BJ (cell line): ENCODE measurements at places on chromosomes 6 and 20.

GRCh38 chr6:31049518-31049917 lies 39.2 kb downstream of the MUC22 start:
- DNase-seq, result no peak

- DNase-seq, result no peak
These were observed 11.3 kb downstream of the LRP11 start for GRCh38 chr6:149852881-149853280.

DNA sequence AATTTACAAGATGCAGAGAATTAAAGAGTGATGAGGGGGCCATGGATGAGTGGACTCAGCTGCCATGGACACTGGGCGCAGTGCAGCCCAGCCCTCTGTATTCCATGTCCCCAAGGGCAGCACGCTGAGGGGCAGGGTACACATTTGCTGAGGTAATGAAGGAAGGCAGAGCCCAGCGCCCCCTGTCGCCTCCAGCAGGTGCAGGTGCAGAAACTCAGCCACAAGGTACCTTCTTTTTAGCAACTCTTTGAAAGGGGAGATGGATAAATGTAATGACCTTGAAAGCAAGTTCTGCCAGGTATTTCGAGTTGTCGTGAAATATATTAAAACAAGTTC lies 7.1 kb downstream of the CD93 start:
- DNase-seq, result no peak

DNA sequence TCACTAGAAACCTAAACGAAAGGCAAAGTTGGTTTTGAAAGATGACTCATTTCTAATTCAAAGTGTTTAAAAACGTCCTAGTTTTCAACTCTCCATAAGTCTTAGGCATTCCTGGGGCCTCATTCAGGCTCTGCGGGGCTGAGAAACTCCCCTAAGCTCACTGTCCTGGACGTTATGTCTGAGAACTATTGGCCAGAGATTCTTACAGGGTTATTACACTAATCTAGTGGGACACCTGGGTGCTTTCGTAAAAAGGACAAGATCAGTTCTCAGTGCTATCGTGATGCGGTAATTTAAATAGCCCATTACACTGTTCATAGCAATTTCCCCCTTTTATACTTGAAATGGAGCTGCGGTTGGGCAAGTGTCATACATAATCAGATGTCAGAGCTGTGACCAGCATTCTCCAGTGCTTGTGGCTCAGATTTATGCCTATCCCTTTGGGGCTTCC lies 280.9 kb downstream of the QKI start:
- no peak for DNase-seq

GRCh38 chr6:156774863-156775405 lies 2.2 kb upstream of the ARID1B start:
- no peak for DNase-seq

DNA sequence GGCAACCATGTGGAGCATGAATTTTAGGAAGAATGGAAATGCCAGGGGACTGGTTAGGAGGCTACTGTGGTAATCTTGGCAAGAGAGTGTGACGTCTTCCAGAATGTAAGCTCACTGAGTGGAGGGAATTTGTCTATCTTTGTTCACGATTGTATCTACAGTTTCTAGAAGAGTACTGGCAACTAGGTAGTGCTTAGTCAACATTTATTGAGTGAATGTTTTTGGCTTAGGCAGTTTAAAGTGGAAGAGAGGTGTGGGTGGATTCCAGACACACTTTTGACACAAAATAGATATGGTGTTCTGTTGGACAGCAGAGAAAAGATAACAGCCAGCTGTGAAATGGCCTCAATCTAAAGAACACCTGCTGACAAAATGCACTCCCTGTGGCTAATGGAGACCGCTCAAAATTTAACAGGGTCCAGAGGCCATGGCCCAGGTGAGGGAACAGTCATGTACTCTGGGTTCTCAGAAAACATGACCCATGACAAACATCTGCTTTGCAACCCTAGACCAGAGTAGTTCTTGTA lies 139.3 kb downstream of the GPX5 start:
- DNase-seq, result no peak

DNA sequence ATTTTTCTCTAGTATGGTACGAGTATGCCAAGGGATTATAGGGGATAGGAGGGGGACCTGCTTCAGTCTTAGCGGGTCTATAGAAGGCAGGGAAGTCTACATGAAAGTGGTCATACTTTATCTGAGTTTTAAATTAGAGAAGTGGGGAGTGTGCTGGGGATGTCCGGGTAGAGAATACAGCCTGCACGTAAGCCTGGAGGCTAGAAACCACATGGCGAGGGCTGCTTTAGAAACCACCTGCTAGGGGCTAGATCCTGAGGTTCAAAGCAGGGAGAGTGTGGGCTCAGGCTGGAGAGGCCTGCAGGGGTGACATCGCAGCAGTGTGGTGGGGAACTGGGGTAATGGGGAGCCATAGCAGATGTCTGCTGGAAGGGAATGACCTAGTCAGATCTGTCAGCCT lies 85.2 kb downstream of the VEGFA start:
- no peak for DNase-seq

GRCh38 chr6:159817951-159818739 lies 18.1 kb downstream of the PNLDC1 start:
- DNase-seq, result no peak

GRCh38 chr20:5364136-5364821 lies 47.5 kb upstream of the PROKR2 start:
- DNase-seq, result no peak

- no peak for DNase-seq
These were observed 671 bp downstream of the EFHC1 start for GRCh38 chr6:52420668-52421358.

- DNase-seq, result no peak
These were observed 79.8 kb upstream of the CHD6 start for GRCh38 chr20:41697861-41698559.

DNA sequence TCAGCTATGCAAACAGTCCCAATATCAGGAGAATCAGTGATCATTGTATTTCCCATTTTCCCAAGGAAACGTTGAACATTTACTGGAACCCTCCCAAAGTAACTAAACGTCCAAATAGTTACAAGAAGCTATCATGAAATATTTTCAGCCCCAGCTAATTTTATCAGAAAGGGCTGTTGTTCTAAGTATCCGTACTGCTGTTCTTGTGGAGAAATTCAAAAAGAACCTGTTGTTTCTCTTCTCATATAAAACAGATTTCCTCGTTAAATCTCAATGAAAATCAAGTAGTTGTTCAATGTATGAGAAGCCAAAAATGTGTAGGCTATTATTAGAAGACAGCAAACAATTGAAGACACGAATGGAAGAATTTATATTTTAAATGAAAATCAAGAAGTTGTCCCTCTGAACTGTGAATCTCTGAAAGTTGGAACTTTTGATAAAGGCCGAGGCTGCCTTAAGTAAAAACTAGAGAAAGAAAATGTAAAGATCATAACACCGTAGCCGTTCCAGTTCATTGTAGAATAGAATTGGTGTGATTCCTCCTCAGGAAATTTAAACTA lies 107.7 kb downstream of the HFE start:
- DNase-seq, result no peak

DNA sequence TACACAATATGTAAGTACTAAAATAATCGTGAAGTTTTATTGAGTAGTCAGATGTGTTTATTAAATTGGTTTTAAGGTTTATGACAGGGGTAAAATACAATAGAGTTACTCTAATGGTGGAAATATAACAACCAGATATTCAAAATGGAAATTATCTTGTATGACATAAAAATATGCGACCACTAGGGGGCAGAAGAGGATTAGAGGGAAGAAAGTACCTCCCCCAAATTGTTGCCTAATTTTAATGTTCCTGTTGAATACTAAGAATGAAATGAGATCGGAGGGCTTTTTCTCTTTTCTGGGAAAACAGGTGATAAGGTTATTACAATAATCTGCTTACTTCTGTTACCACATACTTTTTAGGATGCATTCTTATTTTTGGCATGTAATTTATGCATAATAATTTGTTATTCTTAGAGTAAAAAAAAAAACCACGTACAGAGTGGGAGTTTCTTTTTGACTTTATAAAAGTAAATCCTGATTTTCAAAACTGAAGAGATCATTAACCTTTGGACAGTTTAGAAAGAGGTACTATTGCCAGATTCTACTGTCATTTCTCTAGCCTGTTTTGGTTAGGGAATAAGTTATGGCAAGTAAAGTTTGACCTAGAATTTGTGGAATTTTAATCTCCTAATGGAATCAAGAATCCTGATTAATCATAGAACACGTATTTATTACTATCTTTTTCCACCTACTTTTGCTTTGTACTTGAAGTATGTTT lies 159.2 kb downstream of the CD109 start:
- DNase-seq, result no peak

DNA sequence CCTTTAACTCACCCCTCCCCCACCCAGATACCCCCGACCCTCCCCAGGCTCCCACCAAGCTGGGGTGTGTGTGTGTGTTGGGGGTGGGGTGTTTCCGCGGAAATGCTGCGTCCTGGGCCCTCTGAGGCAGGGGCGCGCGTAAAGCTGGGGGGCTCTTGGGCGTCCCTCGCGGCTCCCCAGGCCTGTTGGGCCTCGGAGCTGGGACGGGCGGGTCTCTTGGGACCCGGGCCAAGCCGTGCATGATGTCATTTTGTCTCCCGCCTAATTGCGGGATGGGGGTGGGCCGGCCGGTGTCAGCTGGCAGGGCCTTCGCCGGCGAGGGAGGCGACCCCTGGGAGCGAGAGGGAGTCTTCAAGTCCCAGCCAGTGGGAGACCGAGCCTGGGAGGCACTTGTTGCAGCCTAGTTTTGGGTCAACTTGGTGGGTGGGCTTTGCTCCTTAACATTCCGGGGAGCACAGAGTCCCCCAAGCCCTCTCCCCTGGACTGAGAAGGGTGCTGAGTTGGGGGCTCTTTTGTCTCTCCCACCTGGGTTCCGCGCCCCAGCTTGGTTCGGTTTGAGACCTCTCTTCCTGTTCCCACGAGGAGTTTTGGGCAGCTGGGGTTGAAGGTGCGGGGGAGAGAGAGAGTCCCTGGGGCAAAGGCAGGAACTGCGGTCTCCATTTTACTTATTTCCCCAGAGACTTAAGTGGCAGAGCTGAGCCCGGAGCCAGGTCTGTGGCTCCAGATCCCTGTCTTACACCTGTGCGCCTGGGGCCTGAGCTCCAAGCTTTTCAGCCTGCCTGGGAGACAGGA lies 623 bp downstream of the MYBL2 start:
- no peak for DNase-seq

- DNase-seq, result no peak
These were observed 175.4 kb upstream of the HDDC2 start for GRCh38 chr6:125477156-125477555.
